Stomach (tissue), 19 donors: ENCODE measurements at places on chromosomes 12 and 14. TPM values are rescaled to one million over a fixed set of nuclear protein-coding genes. Genes with fewer than 3 reads are reported as not detected.

- DNase-seq: peak; percentile 42
- H3K36me3 ChIP-seq: peaks cover 9% of the 10 kb centered on the region
- no peak overlapping the region for H3K4me3 ChIP-seq
- no peak overlapping the region for H3K27ac ChIP-seq
- H3K4me1 ChIP-seq: peaks cover 35% of the 10 kb centered on the region
Measured at GRCh38 chr12:53101931-53102781, 1.1 kb upstream of the SOAT2 start.

GRCh38 chr12:78146365-78146772 lies 315.7 kb downstream of the NAV3 start:
- no peaks in the 10 kb centered on the region for H3K27me3 ChIP-seq
- H3K36me3 ChIP-seq: no peaks in the 10 kb centered on the region
- DNase-seq: no peak

Gene DNAH10
- total RNA-seq: not detected

Gene TAC3
- total RNA-seq: not detected

Gene PLEKHH1
- total RNA-seq: 136 TPM
